SK-N-SH (cell line): ENCODE measurements at places on chromosomes 7 and 10. TPM values are rescaled to one million over a fixed set of nuclear protein-coding genes. Genes with fewer than 3 reads are reported as not detected.

GRCh38 chr7:32259931-32260596 lies 189.9 kb upstream of the PDE1C start:
- DNase-seq = no peak

DNA sequence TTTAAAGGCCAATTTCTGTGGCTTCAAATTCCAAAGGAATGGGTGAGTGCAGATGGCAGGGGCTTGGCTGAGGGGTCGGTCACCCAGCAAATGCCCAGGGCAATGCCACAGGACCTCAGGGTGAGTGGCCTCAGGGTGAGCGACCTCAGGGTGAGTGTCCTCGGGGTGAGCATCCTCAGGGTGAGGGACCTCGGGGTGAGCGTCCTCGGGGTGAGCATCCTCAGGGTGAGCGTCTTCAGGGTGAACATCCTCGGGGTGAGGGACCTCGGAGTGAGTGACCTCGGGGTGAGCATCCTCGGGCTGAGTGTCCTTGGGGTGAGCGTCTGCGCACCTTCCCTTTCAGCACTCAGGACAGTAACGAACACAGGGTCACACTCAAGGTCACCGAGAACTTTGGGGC lies 59.2 kb downstream of the ADARB2 start:
- DNase-seq = no peak

DNA sequence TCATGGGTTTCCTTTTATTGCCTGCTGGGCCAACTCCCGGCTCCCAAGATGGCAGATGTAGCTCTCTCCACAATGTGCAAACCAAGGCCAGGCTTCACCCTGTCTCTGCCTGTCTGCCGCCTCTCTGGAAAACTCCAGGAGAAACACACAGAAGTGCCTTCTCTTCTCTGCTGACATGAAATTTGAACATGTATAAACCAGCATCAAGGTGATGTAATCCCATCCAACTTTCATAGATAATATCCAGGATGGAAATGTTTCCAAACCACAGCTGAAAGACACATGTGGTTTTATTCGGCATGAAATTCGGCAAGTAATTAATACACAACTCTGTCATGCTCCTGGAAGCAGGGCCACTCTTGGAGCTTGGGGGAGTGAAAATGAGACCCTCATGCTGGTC lies 297.2 kb downstream of the C7orf25 start:
- DNase-seq = no peak

DNA sequence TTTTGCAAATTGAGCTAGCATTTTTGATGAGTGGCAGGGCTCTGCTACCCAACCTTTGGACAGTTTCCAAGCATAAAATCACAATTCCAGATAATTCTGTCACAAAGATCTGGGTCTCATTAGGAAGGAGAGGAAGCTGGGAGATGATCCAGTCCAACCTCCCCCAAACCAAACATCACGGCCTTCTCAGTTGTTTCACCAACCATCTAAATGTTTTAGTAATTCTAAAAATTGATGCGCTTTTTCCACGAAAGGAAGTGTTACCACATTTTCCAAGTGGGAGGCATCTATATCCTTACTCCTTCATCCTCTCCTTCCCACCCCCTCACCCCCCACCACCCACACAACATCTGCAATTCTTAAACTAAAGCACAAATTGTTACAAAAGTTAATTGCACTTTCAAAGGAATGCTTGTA lies 108.3 kb downstream of the EGFR start:
- no peak for DNase-seq

DNA sequence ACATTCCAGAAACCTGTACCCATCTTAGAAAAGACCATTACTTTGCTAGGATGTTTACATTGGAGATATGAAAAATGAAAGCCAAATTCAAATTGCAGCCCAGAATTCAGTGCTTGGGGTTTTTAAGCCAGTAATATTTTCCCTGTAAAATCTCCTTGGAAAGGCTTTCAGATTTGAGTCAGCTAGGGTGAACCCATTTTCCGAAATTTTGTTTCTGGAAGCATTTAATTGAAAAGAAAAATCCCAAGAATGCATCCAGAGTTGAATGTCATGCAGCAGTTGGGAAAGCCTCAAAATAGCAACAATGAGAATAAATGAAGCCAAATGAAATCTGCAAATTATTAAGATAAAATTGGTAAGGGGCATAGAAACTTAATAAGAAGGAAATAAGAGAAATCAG lies 106.4 kb downstream of the BMPER start:
- DNase-seq = no peak

ECHDC3 gene
- 10.5 and 13.5 TPM in 2 replicates for polyA plus RNA-seq
